Fibroblast of lung (primary cell): ENCODE measurements at places on chromosomes 13 and 19.

- DNase-seq, result no peak
These were observed 819.9 kb downstream of the OLFM4 start for GRCh38 chr13:53848366-53848961.

GRCh38 chr19:41198559-41198958, 5.5 kb downstream of the CYP2S1 start:
- no peak for DNase-seq

DNA sequence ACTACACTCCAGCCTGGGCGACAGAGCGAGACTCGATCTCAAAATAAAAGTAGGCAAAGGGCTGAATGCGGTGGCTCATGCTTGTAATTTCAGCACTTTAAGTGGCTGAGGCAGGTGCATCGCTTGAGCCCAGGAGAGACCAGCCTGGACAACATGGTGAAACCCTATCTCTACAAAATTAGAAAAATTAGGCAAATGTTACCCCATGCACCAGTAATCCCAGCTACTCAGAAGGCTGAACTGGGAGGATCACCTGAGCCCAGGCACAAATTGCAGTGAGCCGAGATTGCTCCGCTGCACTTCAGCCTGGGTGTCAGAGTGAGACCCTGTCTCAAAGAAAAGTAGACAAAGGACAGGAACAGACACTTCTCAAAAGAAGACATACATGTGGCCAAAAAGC, 9.9 kb upstream of the LGALS13 start:
- DNase-seq, result no peak

DNA sequence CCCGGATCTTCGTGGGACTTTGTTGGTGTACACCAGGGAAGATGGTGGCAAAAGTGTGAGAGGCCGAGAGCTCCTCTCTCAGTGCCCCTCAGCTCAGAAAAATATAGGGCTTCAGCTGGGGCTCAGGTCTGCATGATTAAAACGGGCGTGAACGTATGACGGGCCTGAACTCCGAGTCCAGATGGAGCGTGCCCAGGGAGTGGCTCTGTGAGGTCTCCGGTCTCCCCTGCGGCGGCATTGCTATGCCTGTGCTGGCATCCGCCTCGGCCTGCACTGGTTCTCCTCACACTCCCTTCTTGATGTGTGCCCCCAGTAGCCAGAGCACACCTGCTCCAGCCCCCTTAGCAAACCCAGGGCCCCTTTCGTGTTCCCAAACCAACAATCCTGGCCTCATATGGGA, 82.0 kb downstream of the TEX29 start:
- no peak for DNase-seq

DNA sequence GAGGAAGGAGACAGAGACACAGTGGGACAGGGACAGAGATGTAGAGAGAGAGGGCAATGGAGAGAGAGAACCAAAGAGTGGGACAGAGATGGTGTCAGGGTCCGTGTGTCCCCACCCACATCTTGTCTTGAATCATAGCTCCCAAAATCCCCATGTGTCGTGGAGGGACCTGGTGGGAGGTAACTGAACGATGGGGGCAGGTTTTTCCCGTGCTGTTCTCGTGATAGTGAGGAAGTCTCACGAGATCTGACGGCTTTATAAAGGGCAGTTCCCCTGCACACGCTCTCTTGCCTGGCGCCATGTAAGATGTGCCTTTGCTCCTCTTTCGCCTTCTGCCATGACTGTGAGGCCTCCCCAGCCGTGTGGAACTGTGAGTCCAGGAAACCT, 7.5 kb upstream of the PLA2G4C start:
- DNase-seq, result no peak

DNA sequence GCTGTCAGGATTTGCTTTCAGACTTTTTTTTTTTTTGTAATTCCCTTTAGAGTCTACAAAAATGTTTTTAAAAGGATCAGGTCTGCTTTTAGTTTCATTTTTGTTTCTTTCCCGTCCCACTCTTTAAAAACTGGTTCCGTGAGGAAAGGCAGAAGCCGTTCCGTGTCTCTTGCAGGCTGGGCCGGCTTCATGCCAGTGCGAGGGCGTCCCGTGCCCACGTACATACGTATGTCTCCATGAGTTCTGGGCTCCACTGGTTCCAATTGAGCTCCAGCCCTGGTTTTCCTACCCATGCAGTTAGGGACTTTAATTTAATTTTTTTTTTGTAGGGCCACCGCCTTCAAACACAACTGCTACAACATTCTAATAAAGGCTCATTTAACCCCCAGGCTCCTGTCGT, 8.8 kb downstream of the TSSK6 start:
- no peak for DNase-seq
